ENCODE measurements at places on chromosomes 16 and 17. TPM values are rescaled to one million over a fixed set of nuclear protein-coding genes. Genes with fewer than 3 reads are reported as not detected.

DNA sequence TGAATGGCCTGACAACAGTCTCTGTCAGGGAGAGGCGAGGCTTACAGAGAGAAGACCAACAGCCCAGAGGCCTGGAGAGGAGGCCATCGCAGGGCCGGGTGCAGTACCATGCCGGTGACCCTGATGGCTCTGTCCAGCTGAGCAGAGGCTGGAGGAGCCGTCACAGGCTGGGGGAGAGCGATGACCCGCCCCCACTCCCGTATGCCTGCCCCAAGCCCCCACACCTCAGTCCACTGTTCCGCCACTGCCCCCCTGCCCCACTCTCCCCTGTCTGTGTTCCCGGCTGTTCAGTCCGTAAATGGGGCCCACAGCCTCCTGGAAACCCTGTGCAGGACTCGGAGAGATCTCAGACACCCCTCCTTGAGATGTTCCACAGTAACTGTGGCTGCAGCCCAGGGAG, 12.8 kb upstream of the FAM83G start:
- DNase-seq, result no peak

The TMIGD1 gene
- not detected for total RNA-seq

The KCNJ2 gene
- total RNA-seq, result not detected

The TOX3 gene
- not detected for total RNA-seq

- DNase-seq, result peak; percentile 70
These were observed 302 bp downstream of the LITAF start for GRCh38 chr16:11586378-11586855.

DNA sequence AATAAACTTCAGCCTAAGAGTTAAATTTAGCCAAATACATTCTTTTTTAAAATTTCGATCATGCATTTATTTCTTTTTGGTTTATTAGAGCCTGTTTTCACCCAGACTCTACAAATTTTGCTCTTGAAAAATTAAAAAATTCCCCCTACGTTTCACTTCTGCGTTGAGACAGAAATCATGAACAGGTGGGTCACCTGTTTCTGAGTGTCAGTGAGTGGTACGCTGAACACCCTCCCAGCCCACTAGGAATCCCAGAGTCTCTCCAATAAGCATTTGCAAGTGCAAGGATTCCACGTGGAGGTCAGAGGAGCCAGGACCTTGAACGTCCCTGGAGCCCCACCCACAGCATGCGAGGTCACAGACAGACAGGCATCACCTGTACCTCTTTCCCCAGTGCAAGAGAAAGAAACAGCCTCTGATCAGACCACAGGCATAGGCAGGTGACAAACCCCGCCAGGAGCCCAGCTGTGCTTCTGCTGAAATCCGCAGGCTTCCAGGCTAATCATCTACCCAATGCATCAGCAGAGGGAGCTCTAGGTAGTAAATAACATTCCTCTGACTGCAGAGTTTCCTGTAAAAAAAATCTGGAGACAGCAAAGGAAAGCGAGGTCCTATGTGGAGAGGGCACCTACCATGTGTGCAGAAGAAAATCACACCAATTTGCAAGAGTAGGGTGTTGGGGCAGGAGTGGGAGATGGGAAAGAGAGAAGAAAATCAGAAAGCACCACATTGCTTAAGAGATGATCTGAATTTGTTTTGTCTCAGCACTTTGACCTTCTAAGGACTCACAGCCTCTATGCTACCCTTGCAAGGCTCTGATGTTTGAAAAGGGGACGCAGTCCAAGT, 5.9 kb upstream of the XYLT1 start:
- peak; percentile 73 for DNase-seq

The TP53TG3B gene
- total RNA-seq, result not detected

The PPL gene
- total RNA-seq, result not detected

The CCL14 gene
- not detected for total RNA-seq

DNA sequence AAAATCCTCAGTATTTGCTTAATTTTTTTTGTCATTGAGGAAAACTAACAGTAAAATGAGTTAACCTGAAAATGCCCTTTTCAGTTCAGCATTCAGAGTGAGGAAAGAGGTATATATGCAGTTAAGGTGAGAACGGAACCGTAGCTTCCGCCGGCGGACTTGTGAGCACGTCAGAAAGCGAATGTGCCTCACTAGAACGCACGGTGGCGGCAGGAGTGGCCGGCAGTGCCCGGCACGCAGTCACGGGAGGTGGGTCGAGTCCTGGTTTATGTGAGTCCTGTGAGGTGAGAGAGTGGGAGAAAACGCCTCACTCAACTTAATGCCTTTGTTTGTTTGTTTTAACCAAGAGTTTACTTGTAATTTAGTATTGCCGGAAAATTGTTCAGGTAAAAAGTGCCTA, 6.1 kb downstream of the SEC14L1 start:
- peak; percentile 41 for DNase-seq

The PNMT gene
- total RNA-seq, result 0.76 TPM

DNA sequence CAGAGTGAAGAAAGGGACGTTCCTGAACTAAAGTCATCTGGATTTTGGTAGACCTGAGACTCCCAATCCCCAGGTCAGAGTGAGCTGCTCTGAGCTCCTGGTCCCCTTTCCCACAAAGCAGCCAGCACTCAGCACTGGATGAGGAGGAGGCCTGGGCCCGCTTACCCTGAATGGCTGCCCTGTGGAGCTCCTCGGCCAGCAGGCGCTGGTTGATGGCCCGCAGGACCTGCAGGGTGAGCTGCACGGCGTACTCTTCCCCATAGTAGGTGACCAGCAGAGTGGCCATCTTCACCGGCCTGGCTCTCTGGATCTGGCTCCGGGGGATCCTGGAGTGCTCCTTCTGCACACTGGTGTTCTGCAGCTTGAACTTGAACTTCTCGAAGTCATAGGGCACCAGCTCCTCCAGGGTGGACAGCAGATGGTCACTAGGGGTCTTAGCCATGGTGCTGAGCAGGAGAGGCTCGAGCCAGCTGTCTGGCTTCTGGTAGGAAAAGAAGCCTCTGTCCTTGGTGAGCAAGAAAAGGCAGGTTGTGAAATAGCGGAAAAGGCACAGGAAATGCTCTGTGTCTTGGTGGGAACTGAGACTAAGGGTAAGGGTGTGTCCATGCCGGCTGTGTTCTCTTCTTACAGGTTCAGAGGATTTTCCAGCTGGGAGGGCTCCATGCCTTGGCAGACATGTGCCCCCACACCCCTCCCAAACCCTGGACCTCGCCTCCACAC, at the start of gene MEFV:
TSS of gene MEFV (minus strand) at position 488 of the 720 bp plus-strand sequence. CDS start at position 442, 46 bp downstream.
- DNase-seq, result no peak

DNA sequence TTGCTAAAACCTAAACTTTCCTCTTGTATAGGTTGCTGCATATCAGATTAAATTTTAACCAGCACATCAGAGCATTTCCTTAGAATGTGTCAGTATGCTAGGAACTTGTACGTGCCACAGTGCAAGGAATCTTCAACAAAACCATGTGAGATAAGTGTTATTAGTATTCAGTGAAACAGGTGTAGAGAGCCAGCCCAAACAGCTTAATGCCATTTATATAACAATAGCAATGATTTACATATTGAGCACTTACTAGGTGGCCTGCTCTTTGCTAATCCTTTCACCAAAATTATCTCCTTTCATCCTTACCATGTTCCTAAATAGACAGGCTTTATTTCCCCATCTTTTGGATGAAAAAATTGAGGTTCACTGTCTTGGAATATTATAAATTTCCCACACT, 485.7 kb downstream of the HS3ST4 start:
- no peak for DNase-seq

DNA sequence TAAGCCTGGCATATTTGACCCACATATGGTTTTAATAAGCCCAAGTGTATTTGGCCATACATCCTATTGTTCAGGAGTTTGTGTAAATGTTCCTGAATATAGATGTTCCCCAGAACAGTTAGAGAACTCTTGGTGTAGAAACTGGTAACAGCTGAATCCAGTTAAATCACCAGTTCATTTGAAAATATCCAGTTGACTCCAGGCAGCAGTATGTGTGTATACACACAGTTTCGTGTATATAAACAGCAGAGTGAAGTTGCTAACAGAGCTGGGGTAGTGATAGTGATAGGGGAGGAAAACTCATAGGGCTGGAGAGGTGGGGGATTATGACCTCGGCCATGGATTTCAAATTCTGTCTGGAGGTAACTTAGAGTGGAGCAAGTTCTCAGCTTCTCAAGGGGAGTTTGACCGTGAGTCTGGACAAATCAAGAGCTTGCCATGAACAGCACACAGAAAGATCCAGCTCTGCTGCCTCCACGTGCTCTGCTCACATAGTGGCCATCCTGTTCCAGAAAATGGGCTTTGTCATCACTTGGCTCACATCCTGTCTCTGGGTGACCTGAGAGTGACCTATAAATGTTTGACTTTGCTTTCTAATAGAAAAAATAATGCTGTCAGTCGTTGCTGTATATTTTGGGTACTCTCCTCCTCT, 30.6 kb upstream of the MMD start:
- no peak for DNase-seq

- no peak for DNase-seq
These were observed 25.1 kb downstream of the SALL1 start for GRCh38 chr16:51125992-51126391.

GRCh38 chr17:76682296-76682695, 28.5 kb downstream of the MXRA7 start:
- DNase-seq, result no peak

The DRC3 gene
- 0.17 TPM for total RNA-seq

The DNAAF8 gene
- total RNA-seq, result 0.19 TPM

The CCL16 gene
- total RNA-seq, result not detected

GRCh38 chr17:44636562-44636961, 19.7 kb upstream of the MEIOC start:
- DNase-seq, result peak; percentile 43

DNA sequence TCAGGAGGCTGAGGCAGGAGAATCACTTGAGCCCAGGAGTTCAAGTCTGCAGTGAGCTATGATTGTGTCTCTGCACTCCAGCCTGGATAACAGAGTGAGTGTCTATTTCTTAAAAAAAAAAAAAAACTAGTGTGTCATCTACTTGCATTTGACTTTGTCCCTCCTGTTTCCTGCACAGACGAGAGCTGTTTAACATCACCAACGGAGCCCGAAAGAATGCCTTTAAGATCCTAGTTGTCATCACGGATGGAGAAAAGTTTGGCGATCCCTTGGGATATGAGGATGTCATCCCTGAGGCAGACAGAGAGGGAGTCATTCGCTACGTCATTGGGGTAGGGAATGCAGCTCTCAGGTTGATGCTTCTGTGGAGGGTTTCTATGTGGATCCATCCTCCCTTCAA, 13.4 kb downstream of the ITGAM start:
- DNase-seq, result no peak

GRCh38 chr17:65848751-65849150, 287.3 kb upstream of the AXIN2 start:
- no peak for DNase-seq

GRCh38 chr16:17439580-17439979, 31.2 kb downstream of the XYLT1 start:
- peak; percentile 48 for DNase-seq

DNA sequence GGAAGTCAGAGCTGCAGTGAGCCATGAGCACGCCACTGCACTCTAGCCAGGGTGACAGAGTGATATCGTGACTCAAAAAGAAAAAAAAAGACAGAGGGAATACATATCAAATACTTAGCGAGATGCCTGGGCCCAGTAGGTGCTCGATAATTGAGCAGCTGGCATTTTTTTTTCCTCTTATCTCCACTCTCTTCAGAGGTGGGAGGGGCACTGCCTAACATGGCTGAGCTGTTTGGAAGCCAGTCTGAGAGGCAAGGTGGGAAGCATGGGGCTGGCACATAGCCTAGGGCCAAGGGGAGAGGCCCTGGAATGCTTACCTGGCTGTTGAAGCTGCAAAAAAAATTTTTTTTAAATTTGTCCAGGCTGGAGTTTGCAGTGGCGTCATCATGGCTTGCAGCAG, 38.4 kb downstream of the HIC1 start:
- no peak for DNase-seq

DNA sequence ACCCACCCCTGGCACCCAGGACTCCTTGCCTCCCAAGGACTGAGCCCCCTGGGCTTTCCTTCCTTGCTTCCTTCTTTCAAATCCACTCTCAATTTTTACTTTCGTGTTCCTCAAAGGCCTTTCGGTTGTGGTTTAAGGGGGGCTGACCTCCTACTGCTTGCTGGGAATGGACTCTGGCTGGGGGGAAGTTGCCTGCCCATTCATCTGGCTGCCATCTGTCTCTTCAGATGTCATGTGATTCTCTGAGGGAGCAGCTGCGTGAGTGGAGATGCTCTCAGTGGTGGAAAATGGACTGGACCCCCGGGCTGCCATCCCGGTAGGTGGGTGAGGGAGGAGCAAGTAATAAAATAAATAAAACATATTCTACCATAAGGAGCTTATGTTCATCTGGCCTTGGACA, 93.8 kb upstream of the RPRML start:
- no peak for DNase-seq

The ZNF205 gene
- total RNA-seq, result not detected

DNA sequence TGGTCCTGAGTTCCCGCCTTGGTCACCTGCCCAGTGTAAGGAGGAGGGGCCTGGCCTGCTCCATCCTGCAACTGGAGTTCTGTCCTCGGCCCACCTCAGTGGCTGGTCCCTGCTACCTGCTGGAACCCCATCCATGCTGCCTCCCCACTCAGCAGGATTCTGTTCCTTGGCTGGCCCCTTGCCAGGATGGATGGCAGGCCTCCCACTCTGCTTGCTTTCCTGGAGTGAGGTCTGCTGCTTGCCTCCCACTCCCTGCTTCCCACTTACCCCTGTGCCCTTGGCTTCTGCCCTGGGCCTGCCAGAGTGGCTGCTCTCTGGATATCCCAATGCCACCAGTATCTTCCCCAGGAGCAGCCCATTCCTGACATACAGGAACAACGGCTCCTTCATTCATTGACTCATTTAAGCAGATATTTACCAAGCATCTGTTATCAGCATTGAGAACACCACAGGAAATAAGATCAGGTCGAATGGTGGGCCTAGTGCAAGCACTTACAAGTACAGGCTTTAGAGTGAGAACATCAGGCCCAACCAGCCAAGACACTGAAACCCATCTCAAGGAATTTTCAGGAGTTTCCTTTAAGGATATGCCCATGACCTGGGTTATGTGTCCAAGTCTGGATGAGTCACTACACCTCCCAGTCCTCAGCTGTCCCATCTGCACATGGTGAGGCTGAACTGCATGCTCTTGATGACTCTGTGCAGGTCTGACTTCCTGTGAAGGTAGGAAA, 17.0 kb upstream of the RPRML start:
- no peak for DNase-seq

The DPEP3 gene
- 2.0 TPM for total RNA-seq

The EVPL gene
- not detected for total RNA-seq

DNA sequence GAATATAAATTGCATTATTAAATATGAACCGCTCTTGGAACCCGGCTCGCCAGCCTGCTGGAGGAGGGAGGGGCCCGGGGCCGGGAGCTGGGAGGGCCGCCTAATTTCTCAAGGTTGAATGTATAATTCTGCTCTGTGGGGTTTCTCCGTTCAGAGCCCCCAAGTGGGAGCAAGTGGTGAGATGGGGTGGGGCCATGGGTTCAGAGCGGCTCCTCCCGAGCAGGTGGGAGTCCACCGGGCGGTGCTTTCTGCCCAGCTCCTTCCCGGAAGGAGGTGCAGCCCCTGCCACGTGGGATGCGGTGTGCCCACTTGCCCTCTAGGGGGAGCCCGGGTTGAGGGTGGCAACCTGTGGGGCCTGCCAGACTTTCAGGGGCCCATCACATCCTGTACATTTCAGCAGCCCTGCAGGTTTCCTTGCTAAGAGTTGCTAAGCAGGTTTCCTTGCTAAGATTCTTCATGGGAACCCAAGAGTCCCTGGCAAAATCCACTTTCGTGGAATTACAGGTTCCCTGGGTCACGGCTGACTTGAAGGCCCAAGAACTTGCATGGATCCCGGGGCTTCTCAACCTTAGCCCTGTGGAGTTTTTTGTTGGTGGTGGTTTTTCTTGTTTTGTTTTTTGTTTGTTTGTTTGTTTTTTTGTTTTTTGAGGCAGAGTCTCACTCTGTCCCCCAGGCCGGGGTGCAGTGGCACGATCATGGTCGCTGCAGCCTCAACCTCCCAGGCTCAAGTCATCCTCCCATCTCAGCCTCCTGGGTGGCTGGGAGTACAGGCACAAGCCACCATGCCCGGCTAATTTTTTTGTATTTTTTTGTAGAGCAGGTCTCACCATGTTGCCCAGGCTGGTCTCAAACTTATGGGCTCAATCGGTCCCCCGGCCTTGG, 196.7 kb upstream of the GSE1 start:
- DNase-seq, result peak; percentile 76

Data from B cell (primary cell).